ENCODE measurements at places on chromosomes 2 and 18. TPM values are rescaled to one million over a fixed set of nuclear protein-coding genes. Genes with fewer than 3 reads are reported as not detected.

The SCN7A gene
- not detected for total RNA-seq

The HES6 gene
- 1.8 TPM for total RNA-seq

The PLCD4 gene
- 0.64 TPM for total RNA-seq

The CRYGD gene
- total RNA-seq: not detected

The KRTCAP3 gene
- 4.8 TPM for total RNA-seq

The CD28 gene
- total RNA-seq: 124 TPM

Measured in T-helper 1 cell treated with Interleukin-12 subunit alpha and Interleukin-12 subunit beta and Interleukin-4 antibody, amounts not matched to agents 30 ng/mL and 1 ng/mL, for 36 hours (primary cell).